ENCODE measurements at places on chromosomes 2 and 18.

GRCh38 chr2:31265234-31265633 lies 31.3 kb downstream of the EHD3 start:
- H3K27ac ChIP-seq, result no peak overlapping the region
- no peaks in the 10 kb centered on the region for H3K36me3 ChIP-seq
- H3K4me3 ChIP-seq, result no peak overlapping the region

DNA sequence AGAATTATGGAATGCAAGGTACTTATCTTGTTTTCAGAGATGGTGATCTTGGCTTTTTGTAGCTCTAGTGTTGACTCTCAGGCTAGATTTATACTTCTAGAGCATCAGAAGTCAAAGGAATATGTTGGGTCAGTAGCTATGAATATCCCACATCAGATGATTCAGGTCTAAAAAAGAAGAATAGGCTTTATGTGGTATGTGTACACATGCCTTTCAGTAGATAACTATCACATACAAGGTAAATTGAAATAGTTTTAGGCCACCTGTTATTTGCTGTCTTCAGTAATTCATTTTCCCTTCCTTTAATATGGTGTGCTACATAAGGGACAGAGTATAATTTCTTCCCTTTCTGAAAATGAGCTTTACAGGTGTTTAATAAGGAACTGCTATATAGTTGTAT lies 142.4 kb downstream of the AGPS start:
- DNase-seq, result no peak
- no peaks in the 10 kb centered on the region for H3K36me3 ChIP-seq
- H3K27me3 ChIP-seq, result no peaks in the 10 kb centered on the region
- H3K4me1 ChIP-seq, result no peaks in the 10 kb centered on the region

DNA sequence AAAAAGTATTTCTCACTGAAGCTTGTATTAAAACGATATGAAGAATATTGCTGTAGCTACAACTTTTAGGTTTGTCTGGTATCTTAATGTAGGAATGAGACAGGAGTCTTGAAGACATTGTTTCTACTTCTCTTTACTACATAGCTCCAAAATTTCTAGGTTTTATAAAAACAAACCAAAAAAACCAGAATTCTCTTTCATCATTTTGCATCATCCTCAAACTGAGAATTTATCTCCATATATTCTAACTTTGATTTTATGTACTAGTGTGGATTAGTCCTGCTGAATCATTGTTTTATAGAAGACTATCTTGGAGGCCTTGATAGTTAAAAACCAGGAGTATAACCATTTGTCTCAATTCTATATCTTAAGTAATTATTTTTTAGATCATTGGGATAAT lies 100.2 kb downstream of the ICA1L start:
- H3K36me3 ChIP-seq, result no peaks in the 10 kb centered on the region
- no peak for DNase-seq
- no peaks in the 10 kb centered on the region for H3K4me1 ChIP-seq
- no peak overlapping the region for H3K4me3 ChIP-seq
- H3K27me3 ChIP-seq, result no peaks in the 10 kb centered on the region
- no peak overlapping the region for H3K27ac ChIP-seq

DNA sequence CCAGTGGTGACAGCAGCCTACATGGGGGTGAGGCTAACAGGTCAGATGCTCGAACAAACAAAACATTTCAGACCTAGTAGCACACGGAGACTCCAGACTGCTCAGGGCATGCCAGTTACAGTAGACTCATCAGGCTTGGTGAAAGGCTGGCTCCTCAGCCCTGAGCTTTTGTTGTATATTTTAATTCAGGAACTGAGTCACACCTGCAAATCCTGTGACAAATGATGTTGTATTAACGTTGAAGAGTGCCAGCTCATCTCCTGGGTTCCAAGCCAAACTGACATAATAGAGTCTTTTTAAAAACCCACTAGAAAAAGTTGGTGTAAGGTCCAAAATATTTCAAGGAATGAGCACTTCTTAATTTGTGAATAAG lies 65.3 kb downstream of the C1D start:
- no peak overlapping the region for H3K27ac ChIP-seq
- H3K36me3 ChIP-seq, result no peaks in the 10 kb centered on the region
- H3K4me1 ChIP-seq, result no peaks in the 10 kb centered on the region
- DNase-seq, result no peak
- H3K27me3 ChIP-seq, result peaks cover 7% of the 10 kb centered on the region
- no peak overlapping the region for H3K4me3 ChIP-seq

DNA sequence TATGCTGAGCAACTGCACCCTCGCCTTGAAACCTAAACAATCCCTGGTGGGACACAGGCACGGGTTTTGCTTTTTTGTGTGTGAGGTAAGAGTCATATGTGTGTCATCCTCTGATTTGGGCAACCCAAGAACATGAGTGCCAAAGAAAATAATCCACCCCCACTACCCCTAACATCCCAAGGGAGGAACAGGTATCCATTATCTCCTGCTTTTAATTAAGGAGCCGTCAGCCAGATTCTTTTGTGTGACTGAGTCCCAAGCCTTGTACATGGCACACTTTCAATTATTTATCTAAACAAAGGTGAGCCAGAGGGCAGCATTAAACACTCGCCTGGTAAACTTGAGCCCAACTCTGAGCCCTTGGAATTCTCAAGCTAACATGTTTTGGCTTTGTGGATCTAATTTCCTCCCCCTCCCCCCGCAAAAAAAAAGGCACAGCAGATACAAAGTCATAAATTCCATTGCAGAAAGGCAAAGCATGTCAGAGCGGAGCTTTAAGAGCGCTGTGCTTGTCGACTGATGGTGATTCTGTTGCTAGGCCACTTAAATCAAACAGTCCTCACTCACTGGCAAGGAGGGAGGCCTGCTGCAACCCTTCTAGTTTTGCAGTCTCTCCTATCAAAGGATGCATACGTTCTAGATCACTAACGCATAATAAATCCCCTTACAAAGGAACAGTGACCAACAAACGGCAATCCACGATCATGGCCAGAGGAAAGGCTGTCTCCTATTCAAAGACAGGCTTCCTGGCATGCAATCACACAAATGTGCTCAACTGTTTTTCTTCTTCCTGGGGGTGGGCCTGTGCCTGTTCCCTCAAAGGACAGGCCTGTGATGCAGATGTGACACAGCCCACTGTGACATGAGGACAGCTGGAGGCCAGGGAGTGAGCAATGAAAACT lies 143.5 kb upstream of the LMAN1 start:
- peaks cover 16% of the 10 kb centered on the region for H3K27me3 ChIP-seq
- no peaks in the 10 kb centered on the region for H3K4me1 ChIP-seq
- no peak overlapping the region for H3K27ac ChIP-seq
- no peaks in the 10 kb centered on the region for H3K36me3 ChIP-seq

- no peaks in the 10 kb centered on the region for H3K27me3 ChIP-seq
- no peak overlapping the region for H3K4me3 ChIP-seq
- H3K36me3 ChIP-seq, result no peaks in the 10 kb centered on the region
- H3K27ac ChIP-seq, result no peak overlapping the region
These were observed 35.1 kb upstream of the CD8A start for GRCh38 chr2:86825693-86826381.

GRCh38 chr2:27710640-27711430 lies 47.1 kb downstream of the SLC4A1AP start:
- no peak overlapping the region for H3K4me3 ChIP-seq
- H3K36me3 ChIP-seq, result no peaks in the 10 kb centered on the region
- no peak for DNase-seq
- no peak overlapping the region for H3K27ac ChIP-seq
- H3K4me1 ChIP-seq, result peaks cover 13% of the 10 kb centered on the region

DNA sequence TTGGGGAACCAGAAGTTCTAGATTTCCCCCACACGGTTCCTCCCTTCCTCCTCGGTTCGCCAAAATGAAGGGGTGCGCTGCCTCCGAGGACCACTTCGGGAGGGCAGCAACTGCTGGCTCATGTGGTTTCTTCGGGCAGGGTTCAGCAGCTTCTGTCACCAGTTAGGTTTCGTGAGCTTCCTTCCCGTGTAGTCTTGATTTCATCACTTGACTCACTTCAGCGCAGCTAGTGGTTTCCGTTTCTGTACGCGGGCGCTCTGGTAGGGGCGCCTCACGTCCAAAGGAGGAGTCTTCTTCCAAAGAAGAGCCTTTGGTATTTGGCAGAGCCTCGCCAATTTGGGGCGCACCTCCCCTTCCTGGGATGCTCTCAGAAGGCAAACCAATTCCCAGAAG lies 485 bp upstream of the GALNT3 start:
- 0 out of 2 replicates have a peak, but pooled peaks cover 3% of the 10 kb centered on the region for H3K4me1 ChIP-seq
- H3K27ac ChIP-seq, result peak overlapping the region; percentile 6
- peak; percentile 6 for DNase-seq
- no peaks in the 10 kb centered on the region for H3K36me3 ChIP-seq
- H3K27me3 ChIP-seq, result no peaks in the 10 kb centered on the region

DNA sequence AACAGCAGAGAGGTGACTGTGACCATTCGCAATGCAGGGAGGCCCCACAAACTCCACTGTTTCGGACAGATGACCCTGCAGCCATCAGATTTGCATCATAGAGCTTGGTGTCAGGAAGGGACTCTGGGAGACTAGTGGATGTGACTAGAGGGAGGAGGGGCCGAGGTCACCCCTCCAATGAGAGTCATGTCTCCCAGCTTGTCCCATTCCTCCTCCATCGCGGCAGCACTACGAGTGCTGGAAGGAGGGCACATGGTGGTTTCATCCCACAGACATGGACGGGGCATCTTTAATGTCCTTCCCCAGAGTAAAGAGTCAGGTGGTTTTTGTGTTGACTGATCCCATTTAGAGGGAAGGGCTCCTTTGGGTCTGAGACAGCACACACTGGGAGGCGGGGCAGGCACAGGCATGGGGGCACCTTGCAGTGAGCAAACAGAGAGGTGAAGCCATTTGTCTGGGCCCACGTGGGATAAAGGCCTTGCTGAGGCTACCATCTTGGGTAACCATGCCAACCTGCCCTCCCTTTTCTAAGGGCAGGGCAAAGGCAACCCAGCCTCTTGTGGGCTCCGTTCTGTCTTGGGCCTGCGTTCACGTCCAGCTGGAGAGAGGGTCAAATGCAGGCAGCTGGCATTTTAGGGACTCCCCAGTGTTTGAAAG lies 208.1 kb downstream of the ASB1 start:
- no peak overlapping the region for H3K27ac ChIP-seq
- no peaks in the 10 kb centered on the region for H3K36me3 ChIP-seq
- no peaks in the 10 kb centered on the region for H3K4me1 ChIP-seq
- H3K27me3 ChIP-seq, result no peaks in the 10 kb centered on the region
- H3K4me3 ChIP-seq, result no peak overlapping the region

DNA sequence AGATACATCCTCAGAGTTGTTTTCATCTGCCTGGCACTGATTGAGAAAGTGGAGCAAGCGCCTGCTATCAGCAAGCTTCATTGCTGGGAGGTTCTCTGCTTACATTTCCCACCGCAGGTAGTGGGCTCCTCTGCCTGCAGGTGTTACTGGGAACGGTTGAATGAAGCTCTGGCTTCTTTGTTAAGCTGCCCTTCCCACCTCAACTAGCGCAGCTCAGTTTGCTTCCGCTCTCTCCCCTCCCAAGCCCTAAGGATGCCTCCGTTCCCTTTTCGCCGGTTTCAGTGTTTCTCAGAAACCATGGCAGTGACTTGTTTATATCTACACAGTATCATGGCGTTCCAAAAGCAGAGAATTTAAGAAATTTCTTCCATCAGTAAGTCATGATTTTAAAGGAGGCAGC lies 72.2 kb upstream of the B3GNT7 start:
- H3K4me1 ChIP-seq, result no peaks in the 10 kb centered on the region
- H3K27ac ChIP-seq, result no peak overlapping the region
- no peak overlapping the region for H3K4me3 ChIP-seq

- no peak for DNase-seq
- H3K27me3 ChIP-seq, result no peaks in the 10 kb centered on the region
- no peak overlapping the region for H3K27ac ChIP-seq
- H3K36me3 ChIP-seq, result no peaks in the 10 kb centered on the region
- H3K4me3 ChIP-seq, result no peak overlapping the region
These were observed 1091.5 kb upstream of the CHAC2 start for GRCh38 chr2:52676056-52676455.

- DNase-seq, result no peak
- no peak overlapping the region for H3K4me3 ChIP-seq
- no peaks in the 10 kb centered on the region for H3K36me3 ChIP-seq
- no peak overlapping the region for H3K27ac ChIP-seq
- H3K4me1 ChIP-seq, result no peaks in the 10 kb centered on the region
These were observed 59.5 kb downstream of the RABL2A start for GRCh38 chr2:113686537-113686936.
